Cortex of kidney (tissue), 1 donor: ENCODE measurements at places on chromosomes 16 and 17.

- no peak for DNase-seq
Measured at GRCh38 chr17:2029911-2030778, at the start of gene DPH1. TSS of gene DPH1 (plus strand) at chr17:2030153. CDS start at chr17:2030170, 17 bp downstream.

DNA sequence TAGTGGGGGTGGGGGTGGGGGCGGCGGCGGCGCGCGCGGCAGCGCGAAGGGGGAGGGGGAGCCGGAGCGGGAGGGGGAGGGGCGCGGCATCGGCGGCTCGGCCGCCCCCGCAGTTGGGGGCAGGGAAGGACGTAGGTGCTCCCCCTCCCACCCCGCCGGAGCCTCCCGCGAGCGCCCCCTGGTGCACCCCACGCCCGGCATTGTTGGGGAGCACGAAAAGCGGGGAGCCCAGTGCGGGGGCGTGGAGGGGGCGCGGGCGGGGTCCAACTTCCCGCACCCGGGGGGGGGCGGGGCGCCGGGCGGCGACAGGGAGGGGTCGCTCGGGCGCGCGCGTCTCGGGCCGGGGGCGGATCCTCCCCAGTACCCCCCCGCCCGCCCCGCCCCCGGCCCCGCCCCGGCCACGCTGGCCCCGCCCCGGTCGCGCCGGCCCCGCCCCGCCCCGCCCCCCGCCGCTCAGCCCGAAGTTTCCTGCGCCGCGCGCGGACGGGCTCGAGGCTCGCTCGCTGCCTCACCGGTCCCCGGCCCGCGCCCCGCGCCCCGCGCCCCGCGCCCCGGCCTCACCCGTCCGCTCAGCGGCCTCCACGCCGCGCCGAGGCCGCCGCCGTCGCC lies at the start of gene CACNA1H:
TSS of gene CACNA1H (plus strand) at position 456 of the 609 bp plus-strand sequence. CDS start 632 bp downstream, outside the sequence.
- DNase-seq: no peak

- no peak for DNase-seq
Measured at GRCh38 chr17:28988475-28988874, 17.4 kb downstream of the SEZ6 start.

DNA sequence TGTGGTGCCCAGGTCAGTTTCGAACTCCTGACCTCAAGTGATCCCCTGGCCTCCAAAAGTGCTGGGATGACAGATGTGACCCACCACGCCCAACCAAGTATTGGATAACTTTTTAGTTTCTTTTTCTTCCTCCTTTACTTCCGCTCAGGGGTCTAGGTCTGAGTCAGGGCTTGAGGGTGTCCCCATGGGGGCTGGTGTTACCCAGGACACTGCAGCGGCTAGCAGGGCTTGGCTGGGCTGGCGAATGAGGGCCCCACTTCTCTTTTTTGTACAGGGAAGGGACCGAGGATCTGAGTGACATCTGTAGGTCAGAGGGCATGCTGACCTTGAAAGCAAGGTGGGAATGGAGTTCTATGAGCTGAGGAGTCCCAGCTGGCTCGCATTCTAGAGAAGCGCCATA lies 24.9 kb downstream of the RAB11FIP3 start:
- DNase-seq: no peak

GRCh38 chr17:64036198-64036922 lies 15.9 kb upstream of the ICAM2 start:
- no peak for DNase-seq

DNA sequence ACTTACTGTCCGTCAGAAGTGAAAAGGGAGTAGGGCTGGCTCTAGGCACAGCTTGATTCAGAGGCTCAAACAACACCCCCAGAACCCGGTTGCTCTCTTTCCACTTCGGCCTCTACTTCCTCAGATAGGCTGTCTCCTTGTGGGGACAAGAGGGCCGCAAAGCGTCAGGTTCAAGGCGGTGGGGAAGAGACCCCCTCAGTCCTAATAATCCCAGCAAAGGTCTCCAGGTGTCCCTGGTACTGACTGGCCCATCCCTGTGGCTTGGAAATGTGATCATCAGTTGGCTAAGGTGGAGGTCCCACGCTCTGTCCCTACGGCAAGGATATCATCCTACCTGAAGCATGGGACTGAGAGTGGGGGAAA lies 26.0 kb downstream of the NGFR start:
- no peak for DNase-seq

GRCh38 chr17:31787857-31788570 lies 71.0 kb downstream of the COPRS start:
- DNase-seq: no peak

DNA sequence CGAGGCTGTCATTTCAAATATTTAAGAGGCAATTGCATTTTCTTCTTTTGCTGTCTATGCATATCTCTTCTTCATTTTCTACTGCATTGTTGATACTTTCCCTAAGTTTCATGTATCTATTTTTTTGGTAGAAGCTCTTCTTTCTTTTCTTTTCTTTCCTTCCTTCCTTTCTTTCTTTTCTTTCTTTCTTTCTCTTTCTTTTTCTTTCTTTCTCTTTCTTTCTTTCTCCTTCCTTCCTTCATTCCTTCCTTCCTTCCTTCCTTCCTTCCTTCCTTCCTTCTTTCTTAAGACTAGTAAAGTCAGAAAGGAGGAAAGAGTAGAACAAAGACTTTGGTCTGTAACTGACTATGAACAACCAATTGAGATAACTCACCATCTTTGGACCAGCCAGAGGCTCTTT lies 33.9 kb downstream of the MRC2 start:
- no peak for DNase-seq

GRCh38 chr16:46800494-46800893 lies 30.5 kb downstream of the C16orf87 start:
- no peak for DNase-seq

GRCh38 chr17:66230922-66231591 lies 1.8 kb upstream of the APOH start:
- no peak for DNase-seq

DNA sequence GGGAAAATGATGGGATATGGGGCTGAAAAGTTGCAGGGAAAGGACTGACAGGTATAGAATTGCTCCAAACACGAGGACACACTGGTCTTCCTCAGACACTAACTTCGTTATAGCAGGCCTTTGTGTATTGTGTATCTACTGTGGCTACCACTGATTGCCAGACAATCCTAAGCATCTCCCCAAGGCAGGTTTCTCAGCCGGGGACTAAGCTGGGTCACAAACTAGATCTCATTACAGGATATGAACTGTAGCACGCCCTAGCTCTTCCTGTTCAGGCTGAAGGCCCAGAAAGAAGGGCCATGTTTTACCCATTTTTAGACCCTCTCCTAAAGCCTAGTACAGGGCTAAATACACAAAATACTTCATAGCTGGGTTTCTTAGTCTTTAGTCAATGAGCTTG lies 5.1 kb upstream of the RANGRF start:
- DNase-seq: no peak

DNA sequence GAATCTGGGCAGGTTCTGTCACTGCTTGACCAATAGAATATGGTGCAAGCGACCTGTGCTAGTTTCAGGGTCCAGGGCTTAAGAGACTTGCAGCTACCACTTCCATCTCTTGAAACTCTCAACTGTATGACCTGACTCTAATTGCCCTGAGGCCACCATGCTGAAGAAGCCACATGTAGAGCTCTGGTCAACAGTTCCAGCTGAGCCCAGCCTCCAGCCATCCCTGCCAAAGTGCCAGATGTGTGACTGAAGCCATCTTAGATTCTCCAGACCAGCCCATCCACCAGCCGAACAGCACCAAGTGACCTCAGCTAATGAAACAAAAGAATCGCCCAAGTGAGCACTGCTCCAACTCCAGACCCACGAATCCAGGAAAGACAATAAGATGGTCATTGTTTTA lies 3.4 kb upstream of the MT2A start:
- DNase-seq: no peak

DNA sequence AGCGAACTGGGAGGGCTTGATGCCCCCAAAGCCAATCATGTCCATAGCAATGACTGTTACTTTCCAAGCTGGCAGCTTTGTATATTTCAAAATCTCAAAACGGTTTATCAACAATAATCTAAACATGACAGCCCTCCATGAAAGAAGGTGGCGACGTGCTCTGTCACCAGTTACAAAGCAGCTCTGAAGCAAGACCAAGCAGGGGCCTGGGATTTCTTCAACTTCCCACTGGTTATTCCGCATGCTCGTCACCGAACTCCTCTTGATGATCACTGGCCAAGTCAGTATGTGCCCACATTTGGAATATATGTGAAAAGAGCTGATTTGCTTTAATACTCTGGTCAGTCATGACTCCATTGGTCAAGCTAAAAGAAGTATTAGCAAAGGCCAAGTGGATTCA lies 175.6 kb downstream of the VPS53 start:
- no peak for DNase-seq

DNA sequence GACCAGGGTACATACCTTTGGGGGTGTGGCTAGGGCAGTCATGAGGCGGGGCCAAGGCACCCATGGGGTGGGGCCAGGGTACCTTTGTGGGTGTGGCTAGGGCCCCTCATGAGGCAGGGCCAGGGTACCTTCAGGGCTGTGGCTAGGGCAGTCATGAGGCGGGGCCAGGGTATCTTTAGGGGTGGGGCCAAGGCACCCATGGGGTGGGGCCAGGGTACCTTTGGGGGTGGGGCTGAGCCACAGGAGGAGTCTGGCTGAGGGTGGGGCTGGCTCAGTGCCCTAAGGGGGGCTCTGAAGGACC lies 3.5 kb downstream of the GNG13 start:
- no peak for DNase-seq

DNA sequence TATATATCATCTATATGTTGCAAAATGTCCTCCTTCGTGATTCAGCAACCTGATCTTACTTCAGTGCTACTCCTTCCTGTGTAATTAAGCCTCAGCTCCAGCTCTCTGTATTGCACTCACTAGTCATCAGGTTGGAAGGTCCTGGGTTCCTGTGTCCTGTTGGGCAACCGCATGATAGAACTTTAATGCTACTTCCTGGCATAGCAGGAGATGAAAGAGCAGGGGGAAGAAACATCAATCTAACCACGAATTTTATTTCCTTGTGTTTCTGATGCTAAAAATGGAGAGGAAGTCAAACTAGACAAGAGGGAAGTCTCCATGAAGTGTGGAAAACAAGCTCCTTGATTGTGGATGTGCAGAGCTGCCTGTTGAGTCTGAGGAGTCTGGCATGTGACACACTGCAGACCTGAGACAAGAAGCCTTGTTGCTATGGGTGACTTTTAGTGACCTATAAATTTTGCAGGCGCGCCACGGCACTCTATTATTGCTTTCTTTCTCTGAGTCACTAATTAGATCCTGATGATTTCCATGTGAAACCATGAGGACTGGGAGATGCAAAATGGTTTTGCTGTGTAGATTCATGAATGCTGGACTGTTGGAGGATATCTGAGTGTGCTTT lies 25.6 kb downstream of the IGSF6 start:
- DNase-seq: no peak

GRCh38 chr16:4696172-4696904 lies 3.0 kb downstream of the NUDT16L1 start:
- no peak for DNase-seq

DNA sequence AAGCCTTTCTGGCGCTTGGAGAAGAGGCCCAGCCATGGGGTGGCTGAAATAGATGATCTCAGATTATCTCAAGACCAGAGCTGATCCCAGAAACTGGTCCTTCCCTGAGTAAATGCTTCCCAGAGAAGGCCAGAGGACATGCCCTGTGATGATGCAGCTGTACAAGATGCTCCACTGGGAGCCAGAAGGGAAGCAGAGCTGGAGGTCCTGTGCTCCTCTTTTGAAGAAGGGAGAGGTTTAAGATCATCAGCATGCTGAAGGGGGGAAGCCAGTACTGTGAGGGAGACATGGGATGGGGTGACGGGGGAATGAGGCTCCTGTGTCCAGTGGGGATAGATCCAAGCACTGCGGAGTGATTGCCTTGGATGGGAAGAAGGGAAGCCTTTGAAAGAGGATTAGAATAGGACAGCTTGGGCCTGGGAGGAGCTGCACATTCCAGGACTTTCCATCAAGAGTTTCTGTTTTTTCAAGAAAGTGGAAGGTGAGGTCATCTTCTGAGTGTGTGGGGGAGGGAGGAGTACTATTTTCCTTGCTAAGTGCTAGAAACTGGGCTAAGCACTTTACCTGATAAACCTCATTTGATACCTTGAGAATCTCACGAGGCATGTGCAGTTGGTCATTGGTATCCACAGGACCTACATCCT lies 16.4 kb upstream of the ALOX15B start:
- DNase-seq: no peak

DNA sequence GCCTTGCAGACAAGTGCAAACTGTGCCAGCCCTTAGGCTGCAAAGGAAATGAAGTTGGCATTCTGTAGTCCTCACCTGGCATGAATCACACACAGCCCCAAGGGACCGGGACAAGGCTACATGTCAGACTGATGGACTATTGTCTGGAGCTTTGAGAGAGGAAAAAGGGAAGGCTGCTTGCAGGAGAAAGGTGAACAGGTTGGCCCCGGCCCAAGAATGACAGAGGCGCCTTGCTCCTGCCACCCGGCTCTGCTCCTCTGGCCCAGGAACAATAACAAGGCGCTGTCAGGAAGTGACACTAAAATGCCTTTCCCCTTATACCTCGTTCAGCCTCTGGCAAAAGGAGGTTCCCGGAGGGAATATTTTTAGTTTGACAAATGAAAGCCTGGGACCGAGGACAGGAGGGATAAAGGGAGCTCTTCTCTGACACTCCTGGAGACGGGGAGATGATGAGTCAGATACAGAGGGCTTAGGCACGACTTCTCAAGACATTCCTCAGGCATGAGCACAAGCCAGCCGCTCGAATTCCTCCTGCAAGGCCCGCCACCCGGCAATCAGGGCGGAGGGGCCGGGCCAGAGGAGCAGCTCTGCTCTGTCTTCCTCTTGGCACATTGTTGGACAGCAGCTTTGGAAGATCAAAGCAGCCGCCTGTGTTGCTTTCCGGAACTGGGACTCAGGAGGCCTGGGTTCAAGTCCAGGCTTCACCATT lies 105.8 kb downstream of the NOG start:
- no peak for DNase-seq

DNA sequence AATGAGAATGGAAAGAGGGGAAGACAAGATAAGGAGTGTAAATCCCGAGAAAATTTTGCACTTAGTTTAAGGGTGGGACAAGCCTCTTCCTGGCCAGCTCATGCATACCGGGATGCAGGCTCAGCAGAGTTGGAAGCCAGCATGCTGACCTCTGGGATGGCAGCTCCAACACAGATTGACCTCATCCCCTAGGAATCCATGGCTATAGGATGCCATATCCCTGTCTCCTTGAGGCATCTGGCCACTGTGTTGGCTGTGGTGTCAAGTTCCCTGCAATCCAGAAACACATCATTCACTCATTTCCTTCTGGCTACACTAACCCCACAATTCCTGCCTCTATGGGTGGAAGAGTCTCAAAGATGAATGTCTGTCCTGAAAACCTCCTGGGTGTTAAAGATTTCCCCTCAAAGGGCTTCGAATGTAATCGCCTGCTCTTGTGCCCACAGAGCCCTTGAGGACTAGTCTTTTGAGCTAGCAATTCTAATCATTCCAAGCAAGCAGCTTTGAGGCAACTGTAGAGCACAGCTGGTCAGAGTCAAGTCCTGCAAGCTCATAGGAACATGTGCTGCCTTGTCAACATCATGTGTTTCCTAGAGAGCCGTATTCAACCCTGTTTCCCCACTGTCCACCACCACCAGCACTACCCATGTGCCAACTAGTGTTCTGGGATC lies 141.4 kb downstream of the PMP22 start:
- DNase-seq: no peak

GRCh38 chr17:2800367-2800766 lies 4.1 kb downstream of the RAP1GAP2 start:
- DNase-seq: no peak

DNA sequence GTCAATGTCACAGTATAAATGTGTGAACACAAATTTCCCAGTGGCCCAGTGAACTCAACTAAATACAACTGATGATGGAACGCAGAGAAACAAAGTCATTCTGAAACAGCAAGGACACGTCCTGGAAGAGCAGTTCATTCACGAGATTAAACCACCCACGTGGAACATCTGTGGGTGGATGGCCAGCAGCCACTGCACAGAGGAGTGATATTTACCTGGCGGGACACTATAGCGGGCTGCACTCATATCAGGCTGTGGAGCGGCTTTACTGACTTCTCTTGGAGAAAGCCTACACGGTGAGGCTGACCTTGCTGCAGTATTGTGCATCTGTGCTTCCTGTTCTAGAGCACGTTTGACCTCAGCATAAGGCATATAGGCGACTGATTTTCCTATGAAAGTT lies 87.3 kb downstream of the TTC19 start:
- no peak for DNase-seq
